ENCODE measurements at places on chromosomes 11 and 22. TPM values are rescaled to one million over a fixed set of nuclear protein-coding genes. Genes with fewer than 3 reads are reported as not detected.

DNA sequence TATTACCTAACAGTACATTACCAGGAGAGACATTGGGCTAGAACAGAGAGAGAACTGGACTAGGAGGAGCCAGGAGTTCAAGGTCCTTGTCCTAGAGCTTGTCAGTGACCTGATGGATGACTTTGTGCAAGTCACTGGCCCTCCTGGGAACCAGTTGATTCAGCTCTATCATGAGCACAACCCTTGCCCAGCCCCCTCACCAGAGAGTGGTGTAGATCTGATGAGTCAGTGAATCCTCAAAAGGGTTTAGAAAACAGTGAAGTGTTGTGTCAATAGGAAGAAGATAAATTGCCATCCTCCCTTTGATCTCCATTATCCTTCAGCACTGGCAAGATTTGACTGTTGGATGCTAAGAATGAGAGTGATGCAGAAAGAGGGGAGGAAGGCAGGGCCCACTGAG is 24.3 kb downstream of the NEU3 start:
- DNase-seq, result no peak

GRCh38 chr11:32902089-32902665 is 9.6 kb downstream of the QSER1 start:
- no peak for DNase-seq

- DNase-seq, result no peak
These were observed 73.3 kb upstream of the FAR1 start for GRCh38 chr11:13595166-13595565.

DNA sequence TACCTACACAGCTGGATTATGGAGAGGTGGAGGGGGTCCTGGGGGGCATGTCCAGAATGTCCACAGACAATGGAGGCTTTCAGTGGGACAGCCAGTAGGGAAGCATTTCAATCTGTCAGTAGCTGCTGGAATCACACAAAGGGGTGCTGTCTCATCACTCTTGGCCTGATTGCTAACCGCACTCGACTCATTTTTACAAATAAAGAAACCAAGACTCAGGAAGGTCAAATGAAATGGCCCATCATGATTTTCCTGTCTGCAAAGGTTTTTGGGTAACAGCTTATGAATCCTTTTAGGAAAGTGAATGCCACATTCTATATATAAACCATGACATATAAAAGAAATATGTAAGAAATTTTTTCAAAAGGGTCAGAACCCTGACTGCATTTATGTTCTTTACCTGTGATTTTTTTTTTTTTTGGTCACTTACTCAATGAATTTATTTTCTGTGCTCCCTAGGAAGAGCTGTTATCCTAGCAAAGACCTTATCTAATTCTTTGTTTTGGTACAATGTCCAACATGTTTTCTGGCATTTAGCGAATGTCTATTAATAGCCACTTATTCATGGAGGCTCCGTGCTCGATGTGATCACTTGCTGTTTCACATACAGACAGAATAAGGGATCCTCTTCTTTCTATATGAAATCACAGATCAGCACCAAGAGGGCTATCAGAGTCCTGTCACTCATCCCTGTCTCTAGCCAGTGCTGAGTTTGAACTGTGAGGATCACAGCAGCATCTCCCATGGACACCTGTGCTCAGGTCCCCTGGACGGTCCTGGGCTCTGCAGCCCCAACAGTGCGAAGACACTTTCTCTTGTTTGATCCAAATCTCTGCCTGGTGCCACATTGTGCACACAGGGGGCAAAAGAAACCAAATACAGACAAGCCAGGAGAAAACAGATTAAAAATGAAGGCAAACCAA is 979.7 kb downstream of the NTM start:
- no peak for DNase-seq

DNA sequence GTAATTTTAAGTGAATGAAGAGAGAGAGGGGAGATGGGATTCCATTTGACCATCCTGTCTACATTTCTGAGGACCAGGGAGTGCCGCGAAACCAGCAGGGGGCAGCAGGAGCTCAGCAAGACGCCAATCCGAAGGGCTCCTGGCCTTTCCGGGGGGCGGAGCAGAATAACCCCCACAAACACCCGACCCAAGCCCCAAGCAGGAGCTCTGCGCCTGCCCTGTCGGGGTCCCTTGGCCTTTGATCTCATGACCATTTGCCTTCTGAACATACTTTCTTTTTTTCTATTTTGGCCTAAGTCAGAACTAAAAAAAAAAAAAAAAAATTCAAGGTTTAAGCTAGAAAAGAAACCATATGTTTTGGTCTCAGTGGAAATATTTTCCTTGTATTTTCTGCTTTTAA is 21.9 kb upstream of the SCN2B start:
- peak; percentile 58 for DNase-seq

- DNase-seq, result no peak
These were observed 178.1 kb downstream of the SOX6 start for GRCh38 chr11:16178273-16178672.

- no peak for DNase-seq
These were observed 15.9 kb downstream of the OR51B4 start for GRCh38 chr11:5285703-5286340.

Gene IRAG1
- 0.27 TPM for total RNA-seq

Gene KLHDC7B
- 0.18 TPM for total RNA-seq

Gene HTR3A
- not detected for total RNA-seq

Gene ACR
- not detected for total RNA-seq

Gene OTOG
- not detected for total RNA-seq

Gene NAALAD2
- 2.8 TPM for total RNA-seq

All from H4 (cell line).